NCI-H446 (cell line): ENCODE measurements at places on chromosomes 16 and 17.

DNA sequence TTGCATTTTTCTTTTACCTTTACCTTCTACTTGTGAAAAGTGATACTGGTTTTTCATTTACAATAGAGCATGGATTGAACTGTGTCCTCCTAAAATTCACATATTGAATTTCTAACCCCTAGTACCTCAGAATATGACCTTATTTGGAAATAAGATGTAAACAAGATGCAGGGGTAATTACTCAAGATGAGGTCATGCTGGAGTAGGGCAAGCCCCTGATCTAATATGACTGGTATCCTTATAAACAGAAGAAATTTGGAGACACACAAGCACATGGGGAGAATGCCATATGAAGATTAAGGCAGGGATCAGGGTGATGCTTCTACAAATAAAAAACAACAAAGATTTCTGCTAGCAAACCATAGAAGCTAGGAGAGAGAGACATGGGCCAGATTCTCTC, 12.2 kb downstream of the MYH13 start:
- DNase-seq = no peak

DNA sequence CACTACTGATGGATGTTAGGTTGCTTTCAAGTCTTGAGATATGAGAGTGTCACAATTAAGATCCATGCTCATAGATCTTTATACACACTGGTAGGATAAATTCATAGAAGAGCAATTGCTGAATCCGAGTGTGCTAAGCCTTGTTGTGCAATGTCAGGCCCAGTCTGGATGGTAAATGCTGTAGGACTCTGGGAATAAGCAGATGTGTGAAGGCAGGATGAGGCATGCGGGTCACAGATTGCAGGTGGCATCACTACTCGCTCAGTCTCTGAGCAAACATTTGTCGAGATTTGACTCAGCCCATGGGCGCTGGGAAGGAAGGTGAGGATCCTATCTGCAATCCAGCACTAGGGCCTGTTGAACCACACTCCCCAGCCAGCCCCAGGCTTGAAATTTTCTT, 40.7 kb downstream of the TMEM186 start:
- no peak for DNase-seq

DNA sequence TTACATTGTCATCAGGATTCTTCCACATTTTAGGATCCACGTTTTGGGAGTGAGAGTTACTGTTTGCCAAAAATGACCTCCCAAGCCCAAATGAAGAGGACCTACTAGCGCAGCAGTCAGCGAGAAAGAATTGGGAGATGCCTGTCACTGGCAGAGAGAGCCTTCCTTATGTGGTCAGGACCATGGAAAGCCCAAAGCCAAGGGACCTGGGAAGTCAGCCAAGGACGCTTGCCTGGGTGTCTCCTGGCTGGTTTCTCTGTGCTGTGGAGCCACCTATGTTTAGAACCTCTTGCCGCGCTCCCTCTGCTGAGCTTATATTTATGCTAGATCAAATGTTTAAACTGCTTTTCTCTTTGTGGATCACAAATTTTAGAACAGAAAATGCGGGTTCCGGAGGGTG, 24.9 kb upstream of the RHBDL3 start:
- no peak for DNase-seq

DNA sequence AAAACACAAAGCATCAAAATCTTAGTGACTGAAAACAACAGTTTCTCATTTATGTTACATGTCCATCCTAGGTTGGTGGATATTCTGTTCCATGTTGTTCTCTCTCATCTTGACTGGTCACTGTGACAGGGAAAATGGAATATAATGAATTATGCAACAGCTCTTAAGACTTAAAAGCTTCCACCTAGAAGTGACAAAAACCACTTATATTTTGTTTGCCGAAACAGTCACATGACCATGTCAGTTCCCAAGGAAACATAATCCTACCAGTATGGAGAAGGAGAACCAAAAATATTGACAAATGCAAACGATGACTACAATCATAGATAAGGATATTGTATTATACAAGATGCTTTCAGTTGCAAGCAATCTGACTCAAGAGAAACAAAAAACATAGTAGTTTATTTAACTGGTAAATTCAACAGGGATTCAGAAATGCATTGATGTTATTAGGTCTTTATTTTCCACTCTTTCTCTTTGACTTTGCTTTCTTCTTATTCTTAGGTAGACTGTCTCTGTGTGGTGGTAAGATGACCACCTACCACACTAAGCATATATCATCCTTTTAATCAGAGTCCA, 103.8 kb downstream of the SSH2 start:
- DNase-seq = no peak

GRCh38 chr17:17051380-17051779, 9.1 kb downstream of the MPRIP start:
- DNase-seq = no peak

- DNase-seq = no peak
Observed at GRCh38 chr16:57972306-57972705, 1.4 kb upstream of the CNGB1 start.

- no peak for DNase-seq
Observed at GRCh38 chr16:4339909-4340308, 11.2 kb downstream of the PAM16 start.

GRCh38 chr17:8285270-8286181, 2.9 kb upstream of the RANGRF start:
- no peak for DNase-seq

- DNase-seq = no peak
Observed at GRCh38 chr17:66843627-66844026, 8.7 kb downstream of the CACNG5 start.
